ENCODE measurements at places on chromosomes 4 and X.

DNA sequence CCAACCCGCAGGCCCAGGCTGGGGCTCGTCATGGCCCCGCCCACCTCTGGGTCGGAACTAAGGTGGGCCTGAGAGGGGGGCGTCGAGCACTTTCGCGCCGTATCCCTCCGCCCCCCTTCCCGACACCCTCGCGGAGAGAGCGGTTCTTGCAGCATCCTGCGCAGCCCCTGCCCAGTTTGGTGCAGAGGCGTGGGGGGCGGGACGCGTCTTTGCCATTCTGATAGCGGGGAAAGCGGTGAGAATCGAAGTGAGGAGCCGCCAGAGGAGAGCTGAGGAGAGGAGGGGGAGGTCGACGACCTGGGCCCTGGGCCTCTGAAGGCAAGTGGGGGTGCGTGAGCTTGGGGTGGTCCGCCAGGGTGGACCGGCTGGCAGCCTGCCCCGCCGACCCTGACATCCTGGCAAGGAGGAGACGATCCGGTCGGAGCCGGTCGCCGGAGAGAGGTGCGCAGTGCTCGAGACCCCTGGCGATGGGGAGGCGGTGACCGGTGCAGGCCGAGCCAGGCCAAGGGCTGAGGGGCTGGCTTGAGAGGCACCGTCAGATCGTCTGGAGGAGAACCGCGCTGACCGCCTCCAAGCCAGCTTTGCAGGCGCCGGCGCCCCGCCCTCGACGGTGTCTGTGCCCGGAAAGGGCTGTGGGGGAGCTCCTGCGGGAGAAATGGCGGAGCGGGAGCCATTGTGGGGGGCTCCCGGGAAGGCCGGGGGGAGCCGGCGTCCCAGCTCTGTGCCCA lies 25.5 kb downstream of the GPRASP3 start:
- DNase-seq: no peak

GRCh38 chrX:31397119-31397518 lies 325.3 kb upstream of the FTHL17 start:
- DNase-seq: no peak

- no peak for DNase-seq
Observed at GRCh38 chr4:48242511-48243195, 27.0 kb downstream of the TEC start.

GRCh38 chr4:176205299-176205698 lies 9.9 kb upstream of the SPATA4 start:
- DNase-seq: no peak

GRCh38 chr4:107901213-107901934 lies 30.0 kb upstream of the CYP2U1 start:
- no peak for DNase-seq

Data from inflammatory macrophage treated with lipopolysaccharide for 4 hours (primary cell).